ENCODE measurements at places on chromosomes 12 and 14.

GRCh38 chr12:66776974-66777373 lies 98.1 kb upstream of the GRIP1 start:
- DNase-seq, result no peak

- DNase-seq, result no peak
Observed at GRCh38 chr12:56688846-56689109, 694 bp upstream of the PTGES3 start.

DNA sequence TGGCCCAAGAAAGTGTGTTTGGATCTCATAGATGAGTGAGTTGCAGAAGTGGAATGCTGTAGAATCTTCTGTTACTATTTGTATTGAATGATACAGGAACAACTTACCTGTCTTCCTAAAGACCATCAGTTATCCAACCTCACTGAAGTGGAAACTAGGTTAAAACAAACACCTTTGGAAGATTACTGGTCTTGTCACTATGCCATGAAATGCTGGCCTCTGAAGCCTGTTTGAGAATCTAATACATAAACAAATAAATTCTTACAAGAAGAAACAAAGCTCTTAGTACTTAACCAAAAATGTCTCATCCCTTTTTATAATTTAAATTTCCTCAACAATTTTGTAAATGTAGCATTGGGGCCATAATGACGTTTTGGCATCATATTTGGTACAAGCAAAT lies 155.2 kb downstream of the FBXL14 start:
- no peak for DNase-seq

GRCh38 chr12:17192721-17193120 lies 586.8 kb upstream of the LMO3 start:
- no peak for DNase-seq

DNA sequence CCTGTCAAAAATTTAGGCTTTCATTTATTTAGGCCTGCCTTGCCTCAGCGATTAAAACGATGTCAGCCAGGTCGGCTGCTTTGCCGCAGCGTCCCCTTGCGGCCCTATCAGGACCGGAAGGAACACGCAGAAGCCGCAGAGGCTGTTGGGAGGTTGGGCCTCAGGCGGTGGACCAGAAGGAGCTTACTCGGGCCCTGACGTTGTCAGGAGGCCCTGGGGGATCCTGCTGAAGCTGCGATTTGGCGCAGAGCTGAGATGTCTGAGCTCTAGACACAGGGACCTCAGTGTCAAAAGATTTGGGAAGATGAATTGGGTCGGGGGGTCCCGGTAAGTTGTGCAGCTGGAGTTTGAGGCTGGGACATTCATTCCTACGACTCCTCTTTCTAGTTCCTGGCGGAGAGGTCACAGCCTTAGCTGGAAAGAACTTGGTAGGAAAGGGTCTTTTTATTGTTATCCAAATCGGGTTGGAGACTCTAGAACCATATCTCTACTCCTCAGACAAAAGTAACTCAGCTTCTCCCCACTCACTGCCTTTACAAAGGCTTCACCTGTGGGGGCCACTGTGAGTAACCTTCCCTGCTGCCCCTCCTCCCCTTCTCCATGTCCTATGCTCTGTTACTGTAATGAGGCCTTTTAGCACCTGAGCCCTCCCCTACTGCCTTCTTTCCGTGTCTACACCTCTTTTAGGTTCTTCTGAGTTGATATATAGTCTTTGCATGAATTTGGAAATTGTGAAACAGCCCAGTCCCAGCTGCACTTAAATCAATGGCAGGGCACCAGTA lies 6.6 kb upstream of the ABCD2 start:
- DNase-seq, result no peak

GRCh38 chr12:113075137-113075683 lies 18.7 kb downstream of the DTX1 start:
- no peak for DNase-seq

DNA sequence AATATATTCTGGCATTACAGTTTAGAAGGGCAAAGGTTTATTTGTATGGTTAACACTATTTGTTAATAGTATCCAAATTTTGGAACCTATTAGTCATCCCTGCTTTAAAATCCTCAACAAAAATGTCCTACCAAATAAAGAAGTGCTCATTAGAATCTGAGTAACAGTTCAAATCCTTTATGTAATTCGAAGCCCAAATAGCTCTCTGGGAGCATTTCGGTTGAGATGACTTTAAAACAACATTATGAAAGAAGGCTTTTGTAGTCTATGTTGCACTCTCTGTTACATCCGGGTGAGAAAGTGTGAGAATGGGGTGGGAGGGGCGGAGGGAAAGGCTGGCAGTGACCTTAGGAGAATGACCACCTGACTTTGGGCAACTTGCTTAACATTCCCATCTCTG lies 59.7 kb downstream of the SLC38A1 start:
- DNase-seq, result no peak

GRCh38 chr14:69034612-69035262 lies 55.6 kb upstream of the ACTN1 start:
- DNase-seq, result no peak

All from renal cortical epithelial cell (primary cell).